Fibroblast of the aortic adventitia (primary cell): ENCODE measurements at places on chromosomes 12 and 14.

DNA sequence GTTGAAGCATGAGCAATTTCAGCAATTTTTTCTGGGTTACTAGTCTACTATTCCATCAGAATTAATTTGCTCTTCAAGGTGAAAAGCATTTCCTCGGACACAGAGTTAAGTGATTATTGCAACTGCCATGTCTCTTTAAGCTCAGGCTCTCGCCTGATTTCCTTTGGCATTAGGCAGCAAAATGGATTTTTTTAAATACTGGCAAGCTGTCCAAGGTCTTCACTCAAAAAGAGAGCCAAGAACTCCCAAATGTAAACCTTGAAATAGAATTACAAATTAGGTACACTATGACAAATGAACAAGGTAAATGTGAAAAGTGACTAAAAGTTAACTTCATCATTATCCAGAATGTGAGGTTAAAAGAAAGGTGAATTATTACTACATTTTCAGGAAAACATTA, 111.9 kb downstream of the GARIN6 start:
- no peak for DNase-seq

DNA sequence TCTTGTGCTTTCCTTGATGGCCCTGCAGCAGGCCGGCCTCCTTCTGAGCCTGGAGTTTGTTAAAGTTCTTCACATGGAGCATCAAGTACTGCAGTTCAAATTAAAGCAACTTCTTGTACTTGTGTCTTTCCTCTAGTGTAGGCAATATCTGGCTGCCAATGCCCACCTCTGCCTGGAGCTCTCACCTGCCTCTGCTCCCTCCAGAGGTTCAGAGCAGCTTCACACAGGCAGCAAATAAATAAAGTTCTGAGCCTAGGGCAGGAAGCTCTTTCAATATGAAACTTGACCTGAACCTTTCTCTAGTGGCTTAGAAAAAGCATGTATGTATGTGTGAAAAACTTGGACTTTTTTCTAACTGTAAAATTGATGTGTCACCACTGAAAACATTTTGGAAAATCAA, 65.9 kb downstream of the ITPR2 start:
- no peak for DNase-seq

- no peak for DNase-seq
Observed at GRCh38 chr12:9951026-9951675, 19.0 kb upstream of the CLEC2A start.

DNA sequence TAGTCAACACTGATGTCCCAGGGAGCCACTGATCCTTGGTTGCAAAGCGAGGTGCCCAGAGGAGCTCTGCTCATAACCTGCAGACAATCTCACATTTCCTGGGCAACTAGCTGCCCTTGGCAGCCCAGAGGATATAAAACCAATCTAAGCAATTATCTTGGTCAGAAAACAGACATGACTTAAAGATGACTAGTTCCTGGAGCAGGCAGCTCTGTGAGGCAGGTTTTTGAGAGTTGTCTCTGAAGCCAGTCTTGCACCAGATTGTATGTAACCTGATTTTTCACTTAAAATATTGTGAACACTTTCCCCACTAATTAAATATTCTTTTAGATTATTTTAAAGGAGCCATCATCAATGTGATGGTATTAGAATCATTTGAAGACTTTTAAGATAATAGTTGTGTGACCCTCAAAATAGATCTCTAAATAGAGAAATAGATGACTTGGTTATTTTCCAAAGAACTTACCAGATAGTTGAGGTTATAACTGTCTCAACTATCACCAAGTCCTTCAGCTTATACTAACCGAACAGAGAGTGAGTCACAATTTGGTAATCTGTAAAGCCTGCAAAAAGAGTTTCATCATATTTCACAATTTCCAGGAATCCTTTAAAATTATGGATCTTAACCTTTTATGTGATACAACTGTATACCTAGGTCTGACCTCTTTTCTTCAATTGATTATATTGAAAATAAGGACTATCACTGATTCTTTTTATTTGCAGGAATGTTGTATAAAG, 75.9 kb downstream of the LIN7A start:
- peak; percentile 60 for DNase-seq

DNA sequence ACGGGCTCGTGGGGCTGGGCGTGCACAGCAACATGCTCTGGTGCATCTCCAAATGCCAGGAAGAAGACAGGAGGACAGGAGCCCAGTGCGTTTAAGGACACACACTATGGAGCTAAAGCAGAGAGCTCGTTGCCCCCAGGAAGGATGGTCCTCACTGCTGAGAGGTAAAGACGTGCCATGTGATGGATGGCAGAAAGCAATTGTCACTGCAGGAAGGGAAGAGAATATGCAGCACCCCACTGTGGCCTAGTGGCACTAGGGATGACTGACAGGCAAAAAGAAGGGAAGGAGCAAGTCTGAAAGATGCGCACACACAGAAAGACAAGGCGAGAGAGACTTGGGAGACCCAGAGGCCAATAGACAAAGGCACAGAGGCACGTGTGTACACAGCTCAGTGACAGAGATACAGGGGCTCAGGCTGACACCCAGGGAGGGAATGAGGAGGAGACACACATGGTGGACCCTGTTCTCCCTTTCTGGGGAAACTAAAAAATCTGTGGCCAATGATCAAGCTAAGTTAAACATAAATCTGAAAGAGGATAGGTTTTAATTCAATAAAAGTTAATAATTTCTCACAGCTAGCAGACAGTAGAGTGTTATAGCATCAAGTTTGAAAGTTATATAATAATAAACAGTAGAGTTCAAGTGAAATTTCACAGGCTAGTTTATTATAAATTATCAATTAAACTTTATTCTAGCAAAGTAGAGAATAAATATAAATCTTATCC, 78.8 kb downstream of the CRACR2A start:
- DNase-seq = no peak

DNA sequence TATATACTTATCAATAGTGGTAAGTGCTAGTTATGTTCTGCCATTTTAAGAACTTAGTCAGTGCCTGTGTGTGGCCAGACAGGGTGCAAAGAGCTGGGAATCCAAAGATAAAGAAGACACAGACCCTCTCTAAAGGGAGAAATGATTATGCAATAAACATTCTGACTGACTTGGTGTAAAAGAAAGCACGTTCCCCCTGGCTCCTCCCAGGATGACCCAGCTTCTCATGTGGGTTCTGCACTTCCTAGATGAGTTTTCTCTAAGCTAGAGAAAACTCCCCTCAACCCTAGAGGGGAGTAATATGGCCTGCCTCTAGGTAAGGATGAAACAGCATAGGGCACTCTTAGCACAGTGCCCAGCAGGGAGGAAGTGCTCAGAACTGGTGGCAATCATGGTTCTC, 231.2 kb downstream of the VRK1 start:
- no peak for DNase-seq

DNA sequence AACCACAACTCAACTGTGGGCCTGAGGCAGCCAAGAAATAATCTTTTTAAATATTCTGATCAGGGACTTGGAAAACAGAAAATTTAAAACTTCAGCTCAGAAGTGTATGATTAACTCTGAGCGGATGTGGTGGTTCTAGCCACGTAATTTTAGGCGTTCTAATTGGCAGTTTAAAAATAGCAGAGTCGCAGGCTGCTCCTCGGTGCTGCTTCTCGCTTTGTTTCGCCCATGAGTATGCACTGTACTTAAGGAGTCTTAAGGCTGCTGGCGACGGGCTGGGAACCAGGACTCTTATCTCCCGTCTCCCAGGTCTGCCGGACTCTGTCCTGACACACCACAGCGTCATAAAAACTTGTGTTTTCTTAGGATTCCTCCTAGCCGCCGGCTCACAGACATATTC, 113.4 kb upstream of the PELI2 start:
- DNase-seq = peak; percentile 74

GRCh38 chr12:27787559-27787958, 7.5 kb upstream of the MANSC4 start:
- no peak for DNase-seq

GRCh38 chr12:67239061-67239460, 30.1 kb upstream of the CAND1 start:
- DNase-seq = peak; percentile 3

- DNase-seq = peak; percentile 53
Observed at GRCh38 chr14:94805680-94806288, 35.9 kb upstream of the GSC start.

- peak; percentile 69 for DNase-seq
Observed at GRCh38 chr12:53505086-53505485, 2.2 kb downstream of the NPFF start.

DNA sequence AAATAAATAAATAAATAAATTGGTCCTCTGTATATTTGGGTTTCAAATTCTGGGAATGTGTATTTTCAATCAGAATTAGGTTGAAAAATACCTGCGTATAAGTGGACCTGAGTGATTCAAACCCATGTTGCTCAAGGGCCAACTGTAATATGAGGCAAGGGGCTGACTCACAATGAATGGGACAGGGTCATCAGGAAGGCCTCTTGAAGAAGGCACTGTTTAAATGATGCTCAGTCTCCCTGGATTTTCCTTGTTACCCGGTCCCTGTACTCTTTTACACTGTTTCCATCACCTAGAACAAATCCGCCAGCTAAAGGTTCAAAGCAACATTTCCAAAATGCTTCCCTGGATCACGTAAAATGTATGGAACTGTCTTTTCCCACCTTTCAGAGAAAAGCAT, 3.8 kb downstream of the PSMB5 start:
- DNase-seq = no peak

GRCh38 chr14:28764257-28765160, 2.1 kb upstream of the FOXG1 start:
- no peak for DNase-seq

DNA sequence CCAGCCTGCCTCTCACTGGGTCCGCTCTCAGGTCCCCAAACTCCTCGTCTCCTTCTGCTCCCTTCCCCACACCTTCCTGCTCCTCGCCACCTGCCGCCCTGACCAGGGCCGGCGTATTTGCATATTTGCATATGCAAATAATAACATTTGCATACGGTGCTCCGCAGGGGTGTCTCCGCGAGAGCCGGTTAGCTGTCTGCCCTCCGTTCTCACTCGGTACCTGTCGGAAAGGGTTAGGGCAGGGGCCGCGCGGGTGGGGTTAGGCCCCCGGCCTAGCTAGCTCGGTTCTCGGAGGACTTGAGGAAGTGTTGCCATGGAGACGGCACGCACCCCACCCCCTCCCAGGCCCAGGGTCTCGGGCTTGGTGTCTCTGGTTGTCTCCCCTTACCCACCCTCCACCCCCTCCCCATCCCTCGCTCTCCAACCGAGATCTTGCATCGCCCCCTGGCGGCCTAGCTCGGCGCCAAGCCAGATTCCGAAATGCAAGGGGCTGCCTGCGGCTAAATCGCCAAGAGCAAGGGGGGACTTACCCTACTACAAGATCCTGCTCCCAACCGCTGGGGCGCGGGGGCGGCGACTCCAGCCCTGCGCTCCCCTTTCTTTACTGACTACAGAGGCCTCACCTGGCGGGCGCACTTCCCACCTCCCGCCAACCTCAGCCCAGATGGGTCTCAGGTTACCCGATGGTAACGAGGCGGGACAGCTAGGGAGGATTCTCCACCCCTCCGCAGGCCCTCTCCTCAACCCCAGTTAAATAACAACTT, 8.1 kb downstream of the STAC3 start:
- DNase-seq = peak; percentile 37

GRCh38 chr12:120078868-120079267, 37.7 kb downstream of the RAB35 start:
- no peak for DNase-seq

GRCh38 chr14:75311356-75311755, 32.7 kb downstream of the FOS start:
- DNase-seq = peak; percentile 35

- no peak for DNase-seq
Observed at GRCh38 chr14:29895591-29896083, 32.0 kb downstream of the PRKD1 start.

DNA sequence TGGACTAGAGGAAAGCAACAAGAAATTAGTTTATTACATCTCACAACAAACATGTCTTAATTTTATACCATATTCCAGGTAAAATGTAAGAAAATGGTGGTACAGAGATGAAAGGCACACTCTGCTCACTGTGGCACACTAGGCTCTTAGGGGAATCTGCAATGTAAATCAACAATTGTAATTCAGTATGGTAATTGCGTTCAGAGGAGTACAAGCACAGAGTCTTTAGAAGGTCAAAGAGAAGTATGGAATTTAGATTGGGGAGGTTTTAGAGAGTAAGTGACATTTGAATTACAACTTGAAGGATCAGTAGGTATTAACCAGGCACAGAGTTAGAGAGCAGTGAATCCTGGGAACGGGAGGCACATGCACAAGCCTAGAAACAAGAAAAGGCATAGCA, 694.0 kb upstream of the USP15 start:
- no peak for DNase-seq

DNA sequence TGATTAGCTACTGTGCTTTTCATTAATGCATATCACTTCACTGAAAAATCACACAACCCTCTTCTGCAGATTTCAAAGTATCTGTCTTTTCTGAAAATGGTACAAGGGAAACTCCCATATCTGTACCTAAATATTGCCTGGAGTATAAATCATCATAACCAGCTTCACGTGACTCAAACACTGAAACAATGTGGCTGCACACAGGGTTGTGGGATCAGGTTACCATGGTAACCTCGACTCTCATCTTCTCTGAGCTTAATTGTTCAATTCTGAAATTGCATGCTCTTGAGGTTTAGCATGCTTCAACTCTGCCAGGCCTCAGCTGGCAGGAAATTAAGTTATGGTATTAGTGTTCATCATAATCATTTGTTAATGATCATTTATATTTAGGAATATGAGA, 77.5 kb upstream of the CPSF6 start:
- DNase-seq = no peak

DNA sequence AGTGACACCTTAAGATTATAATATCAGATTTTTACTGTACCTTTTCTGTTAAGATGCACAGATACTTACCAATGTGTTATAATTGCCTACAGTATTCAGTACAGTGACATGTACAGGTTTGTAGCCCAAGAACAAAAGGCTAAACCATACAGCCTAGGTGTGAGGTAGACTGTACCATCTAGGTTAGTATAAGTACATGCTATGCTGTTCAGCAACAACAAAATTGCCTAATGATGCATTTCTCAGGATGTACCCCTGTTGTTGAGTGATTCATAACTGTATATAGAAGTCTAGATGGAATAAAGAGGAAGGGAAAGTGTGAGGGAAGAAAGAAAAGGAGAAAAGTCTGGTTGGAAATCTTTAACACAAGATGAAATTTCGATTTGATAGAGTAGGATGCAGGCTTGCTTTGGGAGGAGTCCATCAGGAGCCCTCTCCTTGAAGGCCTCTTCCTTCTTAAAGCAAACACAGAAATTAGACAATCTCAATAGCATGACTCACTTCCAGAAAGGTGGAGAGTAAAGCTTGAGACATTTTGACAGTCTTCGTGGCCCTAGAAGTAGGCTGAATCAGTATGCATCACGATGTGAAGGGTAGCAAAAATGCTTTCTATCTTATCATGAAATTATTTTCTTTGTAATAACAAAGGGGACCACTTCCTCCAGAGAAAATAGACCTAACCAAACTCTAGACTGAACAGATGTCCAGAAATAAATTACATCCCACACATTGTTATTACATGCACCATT, 191.5 kb downstream of the SYT1 start:
- peak; percentile 86 for DNase-seq

- DNase-seq = no peak
Observed at GRCh38 chr12:108116699-108117098, 12.4 kb upstream of the WSCD2 start.

DNA sequence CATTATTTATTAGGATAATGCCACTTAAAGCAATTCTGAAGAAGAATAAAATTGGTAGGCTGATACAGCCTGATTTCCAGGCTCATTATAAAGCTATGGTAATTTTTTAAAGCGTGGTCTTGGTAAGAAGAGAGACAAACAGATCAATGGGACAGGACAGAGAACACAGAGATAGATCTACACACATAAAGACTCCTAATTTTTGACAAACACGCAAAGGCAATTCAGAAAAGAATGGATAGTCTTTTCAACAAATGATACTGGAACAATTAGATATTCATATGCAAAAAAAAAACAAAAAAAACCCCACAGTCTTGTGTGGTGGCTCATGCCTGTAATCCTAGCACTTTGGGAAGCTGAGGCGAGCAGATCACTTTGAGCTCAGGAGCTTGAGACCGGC, 25.9 kb upstream of the MEG3 start:
- DNase-seq = no peak
